ENCODE measurements at places on chromosomes 3 and 15.

DNA sequence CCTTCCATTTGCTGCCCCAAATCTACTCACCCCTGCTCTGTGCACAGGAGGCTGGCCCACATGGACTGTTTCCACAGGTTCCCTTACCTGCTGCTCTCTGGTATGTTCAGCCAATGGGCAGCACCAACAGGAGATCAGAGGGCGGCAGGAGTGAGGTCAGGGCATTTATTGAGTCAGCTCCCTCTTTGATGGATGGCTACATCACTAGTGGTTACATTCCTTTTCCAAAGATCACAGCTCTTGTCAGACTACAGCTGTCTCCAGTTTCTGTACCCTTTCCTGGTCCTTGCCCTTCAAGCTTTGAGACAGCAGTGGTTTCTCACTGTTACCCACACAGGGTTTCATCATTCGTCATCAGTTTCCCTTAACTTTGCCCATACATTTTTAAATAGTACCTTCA lies 325.1 kb downstream of the SUCLG2 start:
- DNase-seq: no peak

DNA sequence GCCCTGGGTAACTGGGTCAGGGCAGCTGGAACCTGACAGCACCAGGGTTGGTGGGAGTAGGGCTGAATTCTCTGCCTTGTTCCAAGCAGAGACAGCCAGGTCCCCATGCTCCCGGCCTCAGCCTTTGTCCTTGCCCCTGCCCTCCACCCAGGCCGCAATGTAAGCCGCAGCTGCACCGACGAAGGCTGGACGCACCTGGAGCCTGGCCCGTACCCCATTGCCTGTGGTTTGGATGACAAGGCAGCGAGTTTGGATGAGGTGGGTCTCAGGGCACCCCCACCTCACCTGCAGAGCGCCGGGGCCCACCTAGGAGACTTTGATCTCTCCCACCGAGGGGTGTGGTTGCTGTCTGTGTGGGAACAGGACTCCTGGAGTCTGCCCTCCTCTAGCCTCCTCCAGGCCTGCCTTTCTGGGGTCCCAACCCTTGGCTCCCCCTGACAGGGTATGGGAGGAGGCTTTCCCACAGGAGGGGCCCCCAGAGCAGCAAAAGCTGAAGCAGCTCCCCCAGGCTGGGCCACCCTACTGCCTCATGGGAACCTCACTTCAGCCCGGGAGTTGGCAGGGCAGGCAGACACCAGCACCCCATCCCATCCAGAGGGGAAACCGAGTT lies 23.4 kb downstream of the VIPR1 start:
- DNase-seq: no peak

DNA sequence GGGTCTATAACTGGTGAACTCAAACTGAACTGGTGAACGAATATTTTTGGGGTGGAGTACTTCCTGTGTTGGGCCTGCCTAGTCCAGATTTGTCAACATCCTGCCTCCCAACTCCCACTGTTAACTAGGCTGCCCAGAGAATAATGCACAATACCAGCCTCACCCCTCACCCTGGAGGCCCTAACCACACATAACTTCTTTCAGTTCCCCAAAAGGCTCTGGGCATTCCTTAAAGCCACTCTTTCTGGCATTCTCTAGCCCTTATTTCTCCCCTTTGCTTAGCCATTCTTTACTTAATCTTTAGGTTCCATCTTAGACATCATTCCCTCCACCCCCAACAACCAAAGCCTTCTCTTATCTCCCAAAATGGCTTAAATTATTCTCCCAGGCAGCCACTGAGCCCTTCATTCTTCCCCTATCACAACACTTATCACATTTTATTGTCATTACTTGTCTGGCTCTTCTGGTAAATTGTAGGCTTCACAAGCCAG lies 9.1 kb upstream of the SEC11A start:
- DNase-seq: no peak

DNA sequence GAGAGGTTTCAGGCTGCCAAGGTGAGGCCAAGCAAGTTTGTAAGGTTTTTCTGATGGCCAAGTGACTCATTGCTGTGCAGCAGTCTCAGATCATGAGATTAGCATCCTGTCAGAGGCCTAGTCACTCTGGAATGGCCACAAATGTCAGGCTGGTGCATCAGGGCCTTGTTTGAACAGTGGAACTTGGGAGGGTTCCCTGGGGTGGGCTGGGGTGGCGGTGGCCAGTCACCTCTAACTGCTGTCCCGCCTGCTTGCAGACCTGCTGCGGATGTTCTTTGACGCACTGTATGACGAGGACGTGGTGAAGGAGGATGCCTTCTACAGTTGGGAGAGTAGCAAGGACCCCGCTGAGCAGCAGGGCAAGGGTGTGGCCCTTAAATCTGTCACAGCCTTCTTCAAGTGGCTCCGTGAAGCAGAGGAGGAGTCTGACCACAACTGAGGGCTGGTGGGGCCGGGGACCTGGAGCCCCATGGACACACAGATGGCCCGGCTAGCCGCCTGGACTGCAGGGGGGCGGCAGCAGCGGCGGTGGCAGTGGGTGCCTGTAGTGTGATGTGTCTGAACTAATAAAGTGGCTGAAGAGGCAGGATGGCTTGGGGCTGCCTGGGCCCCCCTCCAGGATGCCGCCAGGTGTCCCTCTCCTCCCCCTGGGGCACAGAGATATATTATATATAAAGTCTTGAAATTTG lies 2.8 kb upstream of the FAM131A start:
- DNase-seq: no peak

GRCh38 chr3:150760431-150761200 lies 2.4 kb downstream of the SIAH2 start:
- no peak for DNase-seq

DNA sequence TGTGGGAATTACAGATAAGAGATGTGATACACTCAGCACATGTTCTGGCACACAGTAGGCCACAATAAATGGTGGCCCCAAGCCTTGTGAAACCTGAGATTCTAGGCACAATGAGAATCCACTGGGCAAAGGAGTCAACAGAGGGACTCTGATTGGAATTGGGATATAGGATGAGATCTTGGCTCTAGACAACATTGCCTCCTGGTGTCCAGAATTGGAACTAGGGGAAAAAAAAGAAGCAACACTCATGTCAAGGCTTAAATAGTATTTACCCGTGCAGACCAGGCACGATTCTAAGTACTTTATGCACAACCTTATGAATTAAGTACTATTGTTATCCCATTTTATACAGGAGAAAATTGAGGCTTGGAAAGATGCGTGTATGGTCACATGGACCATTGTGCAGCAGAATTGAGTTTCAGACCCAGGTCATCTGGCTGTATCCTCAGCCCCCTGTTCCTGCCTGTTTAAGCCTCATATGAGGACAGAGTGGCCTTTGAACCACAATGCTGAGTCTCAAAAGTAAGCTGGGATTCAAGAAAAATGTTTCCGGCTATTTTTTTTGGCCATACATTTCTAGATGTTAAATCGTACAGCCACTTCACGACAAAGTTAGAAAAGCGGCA lies 124.8 kb downstream of the SV2B start:
- DNase-seq: peak; percentile 2

- no peak for DNase-seq
Observed at GRCh38 chr3:73781541-73781940, 156.8 kb upstream of the PDZRN3 start.

DNA sequence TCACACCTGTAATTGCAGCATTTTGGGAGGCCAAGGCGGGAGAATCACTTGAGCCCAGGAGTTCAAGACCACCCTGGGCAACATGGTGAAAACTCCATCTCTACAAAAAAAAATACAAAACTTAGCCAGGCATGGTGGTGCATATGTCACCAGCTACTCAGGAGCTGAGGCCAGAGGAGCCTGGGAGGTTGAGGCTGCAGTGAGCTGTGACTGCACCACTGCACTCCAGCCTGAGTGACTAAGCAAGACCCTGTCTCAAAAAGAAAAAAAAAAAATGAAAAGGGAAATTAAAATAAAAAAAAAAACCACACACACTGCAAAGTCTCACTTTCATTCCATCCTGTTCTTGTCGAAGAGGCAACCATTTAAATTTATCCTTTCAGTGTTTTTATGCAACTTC lies 100.8 kb upstream of the PIAS1 start:
- no peak for DNase-seq

GRCh38 chr3:158920371-158920770 lies 118.5 kb downstream of the MFSD1 start:
- DNase-seq: no peak

- no peak for DNase-seq
Observed at GRCh38 chr3:184945886-184946625, 134.1 kb downstream of the VPS8 start.

DNA sequence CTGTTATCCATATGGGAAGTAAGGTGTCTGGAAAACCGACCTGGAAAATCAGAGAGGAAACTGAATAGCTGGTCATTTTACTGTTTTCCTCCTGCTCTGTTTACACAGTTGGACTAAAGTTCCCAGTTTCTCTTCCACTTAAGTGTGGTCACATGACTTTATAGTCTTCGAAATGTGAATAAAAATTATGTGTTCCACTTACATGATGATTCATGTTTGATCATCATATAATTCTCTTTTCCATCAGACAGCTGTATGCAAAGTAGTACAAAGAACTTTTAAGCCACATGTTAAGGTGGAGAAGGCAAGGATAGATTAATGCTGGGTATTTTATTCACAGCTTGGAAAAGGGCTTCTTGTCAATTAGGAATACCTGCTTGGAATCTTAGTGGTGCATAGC lies 525.5 kb upstream of the BCHE start:
- DNase-seq: no peak

DNA sequence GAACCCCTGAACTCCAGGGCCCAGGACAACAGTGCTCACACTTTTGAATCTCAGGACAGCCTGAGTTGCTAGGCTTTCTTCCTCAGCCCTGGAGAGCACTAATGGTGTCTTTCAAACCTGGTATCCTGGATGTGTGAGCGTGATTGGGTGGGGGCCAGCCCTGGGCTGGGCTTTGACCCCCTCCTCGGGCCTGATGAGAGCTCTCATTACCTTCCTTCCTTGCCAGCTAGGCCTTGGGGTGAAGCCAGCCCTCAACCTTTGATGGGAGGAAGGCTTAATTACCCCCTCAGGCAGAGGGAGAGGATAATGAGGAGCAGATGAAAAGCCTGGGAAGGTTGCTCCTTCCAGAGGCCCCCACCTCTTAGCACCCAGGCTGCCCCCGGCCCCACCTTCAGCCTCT lies 31.1 kb upstream of the INSYN1 start:
- no peak for DNase-seq

DNA sequence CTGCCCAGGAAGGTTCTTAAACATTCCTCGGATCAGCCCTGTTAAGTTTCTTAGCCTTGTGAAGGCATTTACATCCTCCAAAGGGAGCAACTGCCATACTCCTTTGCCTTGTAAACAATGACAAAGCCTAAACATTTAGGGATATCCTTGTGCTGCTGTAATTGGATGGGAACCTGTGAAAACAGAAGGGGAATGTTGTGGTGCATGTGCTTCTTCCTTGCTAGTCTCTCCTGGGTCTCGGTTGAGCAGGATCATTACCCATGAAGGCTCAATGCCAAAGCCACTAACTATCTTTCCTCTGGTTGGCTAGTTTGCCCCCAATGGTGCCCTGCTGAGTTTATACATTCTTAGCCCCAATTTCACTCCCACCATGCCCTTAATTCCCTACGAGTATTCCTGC lies 17.3 kb downstream of the CHRNA3 start:
- no peak for DNase-seq

DNA sequence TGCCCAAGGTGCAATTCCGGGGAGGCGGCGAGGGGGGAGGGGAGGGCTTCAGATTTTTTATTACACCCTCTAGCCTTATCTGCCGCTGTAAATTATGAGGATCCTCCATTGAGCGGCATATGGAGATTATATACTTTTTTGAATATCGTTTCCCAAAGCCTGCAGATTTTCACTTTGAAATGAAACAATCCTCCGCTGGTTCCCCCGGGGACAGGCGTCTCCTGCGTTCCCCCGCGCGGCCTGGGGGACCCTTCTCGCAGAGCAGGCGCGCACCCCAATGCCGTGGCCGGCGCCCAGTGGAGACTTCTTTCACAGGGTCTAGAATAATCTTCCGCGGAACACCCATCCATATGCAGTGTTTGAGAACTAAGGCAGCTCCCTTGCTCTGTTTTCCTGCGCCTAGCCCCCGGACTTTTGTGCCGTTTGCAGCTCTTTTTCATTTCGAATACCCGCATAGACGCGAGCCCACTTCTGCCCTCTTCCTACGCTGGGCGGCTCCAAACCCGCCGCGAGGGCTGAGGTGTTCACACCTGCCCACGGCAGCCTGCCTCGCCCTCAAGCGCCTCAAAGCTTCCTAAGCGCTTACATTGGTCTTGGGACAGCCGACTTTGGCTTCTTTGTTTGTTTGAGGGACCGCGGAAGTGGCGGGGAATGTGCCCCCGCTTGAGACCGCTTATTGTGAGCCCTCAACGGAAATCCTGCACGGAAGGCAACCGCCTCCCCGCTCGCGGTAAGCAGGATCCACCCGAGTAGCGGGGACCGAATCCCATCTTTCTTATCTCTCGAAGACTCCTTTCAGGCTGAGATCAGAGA lies 7.5 kb downstream of the SOX14 start:
- DNase-seq: no peak

- no peak for DNase-seq
Observed at GRCh38 chr3:101216710-101217465, 103.5 kb downstream of the IMPG2 start.

DNA sequence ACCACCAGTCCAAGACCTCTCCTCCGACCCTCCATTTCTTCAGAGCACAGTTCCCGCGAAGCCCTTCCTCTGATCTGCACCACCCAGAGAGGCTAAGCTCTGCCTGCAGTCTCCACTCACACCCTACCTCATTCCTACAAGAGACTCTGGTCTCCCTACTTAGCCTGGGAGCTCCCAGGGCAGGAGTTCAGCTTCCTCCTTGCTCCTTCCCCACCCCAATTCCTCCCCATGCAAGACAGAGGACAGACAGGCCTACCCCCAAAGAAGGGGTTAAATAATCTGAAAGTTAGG lies 12.6 kb upstream of the VIPR1 start:
- no peak for DNase-seq

DNA sequence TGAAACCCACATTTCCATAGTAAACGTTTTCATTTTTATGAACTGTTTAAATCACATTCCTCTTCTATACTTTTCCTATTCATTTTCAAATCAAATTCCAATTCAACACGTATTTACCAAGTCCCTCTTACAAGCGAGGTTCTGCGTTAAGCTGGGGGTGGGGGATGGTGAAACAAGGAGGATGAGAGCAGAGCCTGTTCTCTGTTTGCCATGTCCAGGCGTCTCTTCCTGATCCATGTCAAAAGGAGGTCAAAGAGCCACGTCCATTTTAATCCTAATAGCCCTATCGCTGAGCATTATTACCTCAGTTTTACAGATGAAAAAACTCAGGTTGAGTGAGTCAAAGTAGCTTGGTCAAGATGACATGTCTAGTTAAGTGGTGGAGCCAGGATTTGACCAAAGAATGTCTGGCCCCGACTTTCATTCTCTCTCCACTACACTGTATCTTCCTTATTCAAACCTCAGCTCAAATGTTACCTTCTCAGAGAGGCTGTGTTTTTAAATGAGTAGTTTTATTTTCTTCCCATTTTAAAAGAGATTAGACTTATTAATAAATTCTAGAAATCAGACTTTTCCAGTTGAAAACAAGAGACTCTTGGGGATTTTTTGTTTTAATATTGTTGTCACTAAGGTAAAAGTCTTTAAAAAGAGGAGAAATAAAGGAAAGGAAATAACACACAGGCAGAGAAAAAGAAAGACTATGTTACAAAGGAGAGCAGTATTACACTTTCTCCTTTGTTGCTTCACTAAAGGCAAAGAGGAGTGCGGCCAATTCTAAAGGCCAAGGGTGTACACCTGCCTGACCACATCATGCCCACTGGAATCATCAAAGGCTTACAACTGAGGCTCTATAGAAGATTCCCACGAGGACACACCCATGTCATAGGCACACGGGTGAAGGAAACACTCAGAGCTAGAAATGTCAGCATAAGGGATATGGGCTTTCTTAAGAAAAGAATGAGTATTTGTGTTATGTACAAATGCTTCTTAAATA lies 42.4 kb downstream of the MYO5A start:
- DNase-seq: no peak

- DNase-seq: no peak
Observed at GRCh38 chr3:71225951-71226564, 357.5 kb downstream of the FOXP1 start.

Data from HFF-Myc (cell line).